ENCODE measurements at places on chromosomes 1 and 21.

DNA sequence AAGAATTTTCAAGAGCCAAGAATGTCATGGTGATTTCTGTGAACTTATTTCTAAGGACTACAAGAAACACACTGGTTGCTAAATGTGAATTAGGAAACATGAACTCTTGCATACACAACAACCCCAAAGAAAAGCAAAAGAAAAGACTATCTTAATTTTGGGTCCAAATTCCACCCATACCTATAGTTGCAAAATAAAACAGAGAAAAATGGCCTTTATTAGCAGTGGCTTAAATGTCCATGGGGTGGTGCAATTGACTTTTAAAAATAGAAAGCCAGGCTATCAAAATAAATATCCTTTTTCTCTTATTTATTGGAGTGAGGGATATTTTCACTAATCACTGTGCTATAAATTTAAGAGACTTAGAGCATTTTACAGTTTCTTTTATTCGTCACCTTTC lies 80.9 kb upstream of the DPYD start:
- no peak for DNase-seq

DNA sequence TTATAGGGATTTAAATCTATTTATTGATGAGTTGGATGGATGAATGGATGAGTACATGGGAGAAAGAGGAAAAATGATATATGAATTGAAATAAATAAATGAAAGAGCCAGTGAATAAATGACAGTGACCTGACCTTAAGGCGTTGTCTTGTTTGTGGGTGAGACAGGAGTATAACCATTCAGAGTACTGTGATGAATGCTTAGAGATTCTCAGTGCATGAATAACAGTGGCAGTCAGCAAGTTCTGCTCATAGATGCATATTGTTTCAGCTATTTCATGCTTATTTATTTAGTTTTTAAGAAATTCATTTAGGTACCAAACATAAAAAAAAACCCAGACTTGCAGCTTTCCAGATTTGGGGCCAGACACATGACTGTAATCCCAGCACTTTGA lies 116.4 kb downstream of the FGGY start:
- no peak for DNase-seq

DNA sequence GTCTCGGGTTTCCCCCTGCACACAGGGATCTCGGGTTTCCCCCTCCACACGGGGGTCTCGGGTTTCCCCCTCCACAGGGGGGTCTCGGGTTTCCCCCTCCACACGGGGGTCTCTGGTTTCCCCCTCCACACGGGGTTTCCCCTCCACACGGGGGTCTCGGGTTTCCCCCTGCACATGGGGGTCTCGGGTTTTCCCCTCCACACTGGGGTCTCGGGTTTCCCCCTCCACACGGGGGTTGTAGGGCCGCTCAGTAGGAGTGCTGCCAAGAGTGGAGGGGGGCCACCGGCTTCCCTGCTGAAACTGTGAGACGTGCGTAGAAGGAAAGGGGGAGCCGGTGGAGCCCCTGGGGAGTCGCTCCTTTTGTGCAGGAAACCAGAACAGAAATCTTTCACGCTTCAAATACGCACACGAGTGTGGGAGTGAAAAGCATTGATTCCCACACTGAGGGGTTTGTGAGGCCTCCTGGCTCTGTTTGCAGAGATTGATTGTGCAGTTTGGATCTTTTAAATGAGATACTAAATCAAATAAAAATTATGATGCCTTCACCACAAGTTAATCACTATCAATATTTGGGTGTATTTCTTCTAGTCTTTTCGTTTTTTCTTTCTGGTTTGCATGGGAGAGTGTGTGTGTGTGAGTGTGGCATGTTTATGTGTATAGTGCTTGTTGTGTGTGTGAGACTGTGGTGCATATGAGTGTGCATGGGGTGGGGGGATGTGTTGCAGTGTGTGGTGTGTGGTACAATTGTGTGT lies 54.3 kb upstream of the TRAPPC10 start:
- no peak for DNase-seq

DNA sequence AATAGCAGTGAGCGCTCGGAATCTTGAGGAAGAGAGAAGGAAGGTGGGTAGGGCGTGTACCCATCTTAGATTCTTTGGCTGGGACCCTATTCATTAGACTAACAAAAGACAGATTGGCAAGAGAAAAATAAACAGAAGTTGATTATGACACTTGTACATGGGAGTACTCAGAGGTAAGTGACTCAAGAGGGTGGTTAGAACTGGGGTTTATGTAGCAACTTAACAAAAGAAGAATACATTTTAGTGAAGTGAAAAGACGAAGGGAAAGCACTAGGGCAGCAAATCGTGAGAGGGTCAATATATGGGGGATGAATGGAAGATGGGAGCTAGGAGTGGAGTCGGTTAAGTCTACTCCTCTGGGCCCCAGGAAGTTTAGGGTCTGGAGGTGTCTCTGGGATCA lies 25.8 kb upstream of the RCC2 start:
- DNase-seq = no peak

DNA sequence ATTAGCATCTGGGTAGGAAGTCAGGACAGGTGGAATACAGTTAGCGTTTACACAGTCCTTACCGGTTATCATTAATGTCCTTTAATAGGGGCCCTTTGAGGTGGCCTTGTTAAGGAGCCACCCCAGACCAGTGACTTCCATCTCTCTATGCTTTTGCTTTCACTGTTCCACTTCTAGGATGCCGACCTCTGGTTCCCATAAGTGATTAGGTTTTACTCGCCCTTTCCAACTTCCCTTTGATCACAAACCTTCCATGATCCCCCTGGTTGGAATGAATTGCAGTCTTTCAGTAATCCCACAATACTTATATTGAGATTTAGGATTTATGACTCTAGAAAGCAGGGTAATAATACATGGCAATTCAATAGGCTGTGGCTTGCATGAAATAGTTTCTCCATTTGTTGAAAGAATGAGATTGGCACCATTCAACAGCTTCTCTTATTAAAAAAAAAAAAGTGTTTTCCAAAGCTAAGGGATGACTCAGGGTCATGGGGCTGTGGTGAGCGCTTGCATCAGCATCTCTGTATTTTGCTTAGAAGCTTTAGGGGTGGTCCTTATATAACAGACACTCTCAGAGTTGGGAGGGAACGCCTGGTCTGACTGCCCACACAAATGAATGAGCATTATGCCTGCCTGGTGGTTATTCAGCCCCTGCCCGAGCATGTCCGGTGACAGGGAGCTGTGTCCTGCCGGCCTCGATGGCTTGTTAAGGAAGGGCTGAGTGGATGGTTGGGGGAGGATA lies 110.5 kb downstream of the CNIH3 start:
- DNase-seq = no peak

DNA sequence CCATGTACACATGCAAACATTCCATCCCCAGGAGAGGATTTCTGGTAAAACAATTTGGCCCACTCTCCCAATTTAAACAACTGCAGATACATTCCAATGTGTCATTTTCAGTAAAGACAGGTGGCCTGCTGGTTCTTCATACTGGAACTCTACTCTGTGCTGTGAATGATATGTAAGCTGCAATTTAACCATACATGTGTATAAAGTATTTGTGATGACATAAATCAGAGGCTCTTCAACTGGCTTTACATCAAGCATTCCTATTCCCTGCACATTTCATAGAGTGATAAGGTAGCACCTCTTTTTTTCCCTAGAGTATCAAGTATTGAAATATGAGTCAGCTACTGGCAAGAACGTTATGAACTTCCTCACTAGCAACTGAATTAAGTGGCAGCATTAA lies 649.5 kb upstream of the ADGRL2 start:
- DNase-seq = no peak

- no peak for DNase-seq
Observed at GRCh38 chr1:211828584-211829342, 1.8 kb downstream of the LPGAT1 start.

DNA sequence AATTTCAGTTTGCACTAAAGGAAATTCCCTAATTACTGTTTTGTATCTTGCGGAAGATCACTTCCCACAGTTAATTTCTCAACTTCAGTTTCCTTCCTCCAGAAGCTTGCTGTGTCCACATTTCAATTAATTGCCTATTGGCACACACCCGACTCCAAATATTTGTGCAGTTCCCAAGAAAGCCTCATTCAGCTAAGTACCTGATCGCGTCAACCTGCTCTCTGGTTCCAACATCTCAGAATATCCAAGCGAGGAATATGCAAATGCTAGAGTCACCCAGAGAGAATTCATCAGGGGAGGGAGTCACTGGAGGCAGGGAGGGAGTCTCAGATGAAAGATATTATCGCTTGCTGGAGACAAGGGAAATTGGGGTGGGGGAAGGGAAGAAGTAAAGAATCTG lies 351.3 kb downstream of the RRAGC start:
- DNase-seq = no peak

DNA sequence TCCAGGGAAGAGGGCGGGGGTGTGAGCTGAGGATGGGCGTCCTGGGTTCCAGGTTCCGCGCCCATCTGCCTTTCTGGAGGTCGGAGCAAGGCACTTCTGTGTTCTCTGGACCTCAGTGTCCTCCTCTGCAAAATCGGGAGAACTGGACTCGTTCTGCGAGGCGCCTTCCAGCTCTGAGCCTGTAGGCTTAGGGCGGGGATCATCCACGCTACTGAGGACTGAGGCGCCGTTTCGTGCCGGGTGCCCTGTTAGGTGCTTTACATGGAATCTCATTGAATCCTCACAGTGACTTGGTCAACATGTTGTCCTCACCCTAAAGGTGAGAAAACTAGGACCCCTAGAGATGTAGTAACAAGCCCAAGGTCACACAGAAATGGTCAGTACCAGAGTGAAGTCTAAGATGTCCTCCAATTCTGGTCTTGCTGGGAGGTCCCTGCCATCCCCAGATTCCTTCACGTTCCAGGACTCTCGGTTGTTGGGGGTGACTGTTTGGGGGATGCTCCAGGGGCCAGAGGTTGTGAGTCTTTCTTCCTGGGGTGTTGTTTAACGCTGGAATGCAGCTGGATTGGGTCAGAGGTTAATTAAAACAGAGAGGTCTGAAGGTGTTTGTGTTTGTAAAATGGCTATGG lies 677 bp downstream of the PRKAA2 start:
- no peak for DNase-seq

- DNase-seq = no peak
Observed at GRCh38 chr21:34280959-34281358, 82.8 kb upstream of the KCNE2 start.

GRCh38 chr1:61403679-61404596 lies 321.0 kb downstream of the TM2D1 start:
- no peak for DNase-seq

GRCh38 chr1:21217812-21218596 lies 41.3 kb upstream of the EIF4G3 start:
- peak; percentile 42 for DNase-seq

- no peak for DNase-seq
Observed at GRCh38 chr1:62142496-62142895, 52.2 kb upstream of the L1TD1 start.

GRCh38 chr1:226891846-226892523 lies 21.6 kb downstream of the PSEN2 start:
- DNase-seq = no peak

DNA sequence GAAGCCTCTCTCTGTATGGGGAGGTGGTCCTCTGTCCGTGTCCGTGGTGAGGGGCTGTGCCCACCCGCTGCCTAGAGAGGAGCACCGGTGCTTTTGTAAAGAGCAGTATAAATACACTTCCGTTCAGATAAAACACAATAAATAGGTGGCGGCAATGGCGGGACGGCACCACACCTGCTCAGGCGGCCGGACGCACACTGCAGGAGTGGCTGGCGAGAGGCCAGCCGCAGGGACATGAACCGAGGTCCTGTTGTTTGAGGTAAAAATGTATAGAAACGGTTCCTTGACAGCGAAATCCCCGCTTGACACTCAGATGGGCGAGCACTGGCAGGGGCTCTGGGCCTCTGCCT lies 40.8 kb downstream of the KRTAP10-1 start:
- no peak for DNase-seq

DNA sequence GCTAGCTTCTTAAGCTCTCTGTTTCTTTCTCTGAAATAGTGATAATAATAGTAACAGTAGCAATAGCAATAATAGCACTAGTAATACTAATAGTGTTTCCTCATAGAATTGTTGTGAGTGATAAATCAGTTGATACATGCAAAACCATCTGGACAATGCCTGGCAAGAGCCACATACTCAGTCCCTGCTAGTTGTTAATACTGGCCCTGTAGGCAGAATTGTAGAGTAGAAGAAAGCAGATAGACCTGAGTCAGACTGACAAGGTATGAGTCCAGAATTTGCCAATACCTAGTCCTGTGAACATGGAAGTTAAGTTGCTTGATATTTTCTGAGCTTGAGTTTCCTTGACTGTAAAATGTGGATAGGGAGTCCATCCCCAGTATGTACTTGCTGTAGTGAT lies 171.9 kb downstream of the C1orf21 start:
- no peak for DNase-seq

DNA sequence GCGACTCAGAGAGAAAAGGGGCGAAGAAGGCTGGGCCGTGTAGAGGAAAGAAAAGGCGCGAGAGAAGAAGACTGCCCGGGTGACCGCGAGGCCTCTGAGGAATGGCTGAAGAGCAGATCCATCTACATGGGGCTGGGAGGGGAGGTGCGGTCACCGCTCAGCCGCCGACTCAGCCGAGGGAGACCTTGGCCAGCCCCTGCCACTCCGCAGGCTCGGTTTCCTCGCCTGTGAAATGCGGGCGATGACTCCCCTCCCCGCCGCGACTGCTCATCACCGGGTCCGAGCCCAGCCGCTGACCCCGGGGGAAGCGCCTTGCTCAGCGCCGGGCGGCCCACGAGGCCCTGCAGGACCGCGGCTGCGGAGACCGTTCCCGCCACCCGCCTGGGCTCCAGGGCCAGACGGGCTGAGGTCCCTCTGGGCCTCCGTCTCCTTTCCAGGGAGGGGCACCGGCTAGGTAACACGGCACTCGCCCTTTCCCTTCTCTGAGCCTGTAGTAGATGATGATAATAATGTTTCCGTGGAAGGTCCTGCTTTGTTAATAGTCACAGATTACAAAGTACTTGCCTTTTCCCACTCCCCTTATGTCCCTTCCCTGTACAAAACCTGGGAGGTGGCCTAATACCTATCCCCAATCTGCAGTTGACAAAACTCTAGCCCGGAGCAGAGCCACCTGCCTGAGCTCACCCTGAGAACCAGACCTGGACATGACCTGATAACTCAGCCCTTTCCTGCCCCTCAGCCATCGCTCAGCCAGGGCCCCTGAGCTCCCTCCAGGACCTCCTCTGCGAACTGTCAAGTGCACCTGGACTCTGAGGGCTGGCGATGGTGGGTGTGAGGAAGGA lies 1.6 kb upstream of the BSND start:
- no peak for DNase-seq

DNA sequence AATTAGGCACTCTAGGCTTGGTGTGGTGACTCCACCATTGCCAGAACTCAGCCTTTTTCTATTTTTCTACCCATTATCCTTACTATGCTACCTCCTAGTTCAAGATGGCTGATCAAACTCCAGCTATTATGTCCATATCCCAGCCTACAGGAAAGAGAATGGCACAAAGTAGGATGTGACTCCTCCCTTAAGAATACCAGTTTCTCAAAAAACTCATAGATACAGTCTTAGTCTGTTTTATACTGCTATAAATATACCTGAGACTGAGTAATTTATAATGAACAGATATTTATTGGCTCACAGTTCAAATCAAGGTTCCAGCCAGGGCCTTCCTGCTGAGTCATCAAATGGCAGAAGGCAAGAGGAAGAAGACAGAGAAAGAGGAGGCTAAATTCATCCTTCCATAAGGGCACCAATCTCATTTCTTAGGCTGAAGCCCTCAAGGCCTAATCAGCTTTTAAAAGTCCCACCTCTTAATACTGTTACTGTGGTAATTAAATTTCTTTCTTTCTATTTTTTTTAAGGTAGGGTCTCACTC lies 542.8 kb upstream of the BEND5 start:
- no peak for DNase-seq

All from stimulated activated CD4-positive, alpha-beta T cell treated with anti-CD3 and anti-CD28 coated beads, Interleukin-12 subunit alpha, Interleukin-12 subunit beta, amount 100 ng/mL, for 48 hours (primary cell).